H9 (cell line): ENCODE measurements at places on chromosomes 16 and 17.

DNA sequence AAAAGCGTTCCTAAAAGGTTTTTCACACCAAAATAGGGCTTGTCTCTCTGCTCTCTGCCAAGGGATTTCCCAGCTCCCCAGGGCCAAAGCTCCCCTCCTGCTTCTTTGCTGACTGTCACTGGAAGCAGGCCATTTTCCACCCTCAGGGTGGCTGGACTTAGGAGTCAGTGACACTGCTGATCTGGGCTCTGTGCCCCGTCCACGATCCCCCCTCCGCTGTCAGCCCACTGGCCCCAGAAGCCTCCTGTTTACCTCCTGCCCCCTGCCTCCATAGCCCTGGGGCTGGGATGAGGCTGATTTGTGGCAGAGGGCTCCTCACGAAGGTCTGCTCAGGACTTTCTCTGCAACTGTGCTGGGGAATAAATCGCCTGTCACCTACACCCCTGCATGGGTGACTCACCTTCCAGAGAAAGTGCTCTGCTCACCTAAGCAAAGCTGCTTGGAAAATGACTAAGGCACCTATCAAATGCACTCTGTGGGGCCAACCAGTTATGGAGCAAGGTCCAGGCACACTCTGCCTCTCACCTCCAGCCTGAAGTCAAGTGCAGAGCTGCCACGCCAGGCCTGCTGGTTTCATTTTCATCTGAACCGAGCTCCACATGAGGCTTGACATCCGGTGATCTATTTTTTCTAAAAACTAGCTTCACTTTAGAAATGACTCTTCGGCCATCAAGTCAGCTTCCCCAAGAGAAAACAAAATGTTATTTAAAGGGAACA is 4.9 kb downstream of the MAP3K14 start:
- no peak for DNase-seq

DNA sequence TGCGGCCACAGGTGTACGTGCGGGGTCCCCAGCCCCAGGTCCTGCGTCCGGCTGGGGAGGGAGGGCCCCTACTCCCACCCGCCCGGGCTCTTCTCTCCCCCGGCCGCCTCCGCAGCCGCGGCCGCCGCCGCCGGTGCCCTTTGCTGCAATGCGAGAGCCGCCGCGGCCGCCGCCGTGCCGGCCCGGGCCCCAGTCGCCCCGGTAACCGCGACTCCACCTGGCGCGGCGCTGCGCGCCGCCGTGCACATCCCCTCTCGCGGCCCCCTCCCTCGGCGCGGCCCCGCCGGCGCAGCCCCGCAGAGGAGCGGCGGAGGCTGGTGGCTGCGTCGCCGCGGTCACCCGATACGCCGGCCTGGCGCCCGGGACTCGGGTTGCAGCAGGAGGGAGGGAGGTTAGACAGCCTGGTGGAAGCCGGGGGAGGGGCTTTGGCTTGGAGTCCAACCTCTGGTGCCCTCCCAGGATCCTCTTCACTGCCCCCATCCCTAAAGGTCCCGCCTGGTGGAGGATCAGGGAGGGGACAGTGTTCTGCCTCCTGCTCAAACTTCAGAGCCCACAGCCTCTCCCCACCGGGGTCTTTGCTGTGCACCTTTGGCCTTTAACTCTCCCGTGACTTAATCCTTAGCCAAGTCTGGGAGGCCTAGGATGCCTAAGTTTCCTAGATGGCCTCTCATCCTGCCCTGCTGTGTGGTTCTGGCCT is 32.9 kb downstream of the SRCIN1 start:
- peak; percentile 89 for DNase-seq

GRCh38 chr17:20299013-20299412 is 168.3 kb downstream of the LGALS9B start:
- no peak for DNase-seq

GRCh38 chr16:35713762-35714650 is 2254.6 kb downstream of the TP53TG3F start:
- DNase-seq = no peak
